ENCODE measurements at places on chromosomes 16 and 17.

DNA sequence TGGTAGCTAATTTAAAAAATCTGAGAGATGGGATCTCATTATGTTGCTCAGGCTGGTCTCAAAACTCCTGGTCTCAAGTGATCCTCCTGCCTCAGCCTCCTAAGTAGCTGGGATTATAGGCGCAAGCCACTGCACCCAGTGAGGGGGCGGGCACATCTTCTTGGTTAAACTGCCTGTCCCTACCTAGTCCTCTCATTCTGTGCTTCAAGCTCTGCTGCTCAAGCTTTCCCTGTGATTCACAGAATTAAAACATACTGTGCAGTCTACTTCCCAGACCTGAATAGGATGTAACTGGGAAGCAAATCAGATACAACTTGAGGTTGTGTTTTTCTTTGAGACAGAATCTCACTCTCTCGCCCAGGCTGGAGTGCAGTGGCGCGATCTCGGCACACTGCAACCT, 2.3 kb downstream of the MRPL38 start:
- no peak for DNase-seq

- DNase-seq: no peak
Measured at GRCh38 chr17:16975277-16975651, 3.3 kb upstream of the TNFRSF13B start.

GRCh38 chr17:38539386-38539785, 66.4 kb downstream of the SRCIN1 start:
- DNase-seq: no peak

GRCh38 chr17:57665128-57665527, 80.0 kb downstream of the CCDC182 start:
- DNase-seq: no peak

GRCh38 chr17:2374549-2375285, 26.1 kb downstream of the MNT start:
- no peak for DNase-seq

GRCh38 chr17:39674179-39674578, 5.9 kb downstream of the PNMT start:
- DNase-seq: no peak

GRCh38 chr17:5264893-5265292, 17.2 kb upstream of the RABEP1 start:
- DNase-seq: no peak

DNA sequence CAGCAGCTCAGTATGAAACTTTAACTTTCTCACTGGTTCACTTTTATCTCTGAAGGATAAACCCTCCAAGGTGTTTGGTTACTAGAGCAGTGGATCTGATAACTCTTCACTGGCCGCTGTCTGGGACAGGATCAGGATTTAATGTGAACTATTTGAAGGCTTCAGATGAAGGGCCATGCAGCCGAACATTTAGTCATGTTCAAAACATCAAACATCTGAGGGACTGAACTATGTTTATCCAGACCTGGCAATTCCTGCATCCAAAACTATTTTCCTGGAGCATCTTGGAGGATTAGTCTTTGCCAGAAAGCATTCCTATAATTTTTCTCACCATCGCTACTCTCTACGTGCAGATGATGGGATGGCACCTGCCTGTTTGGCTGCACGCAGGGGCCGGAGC, 20.3 kb upstream of the PMP22 start:
- DNase-seq: no peak

GRCh38 chr16:9055661-9056060, 35.8 kb upstream of the HAPSTR1 start:
- no peak for DNase-seq

DNA sequence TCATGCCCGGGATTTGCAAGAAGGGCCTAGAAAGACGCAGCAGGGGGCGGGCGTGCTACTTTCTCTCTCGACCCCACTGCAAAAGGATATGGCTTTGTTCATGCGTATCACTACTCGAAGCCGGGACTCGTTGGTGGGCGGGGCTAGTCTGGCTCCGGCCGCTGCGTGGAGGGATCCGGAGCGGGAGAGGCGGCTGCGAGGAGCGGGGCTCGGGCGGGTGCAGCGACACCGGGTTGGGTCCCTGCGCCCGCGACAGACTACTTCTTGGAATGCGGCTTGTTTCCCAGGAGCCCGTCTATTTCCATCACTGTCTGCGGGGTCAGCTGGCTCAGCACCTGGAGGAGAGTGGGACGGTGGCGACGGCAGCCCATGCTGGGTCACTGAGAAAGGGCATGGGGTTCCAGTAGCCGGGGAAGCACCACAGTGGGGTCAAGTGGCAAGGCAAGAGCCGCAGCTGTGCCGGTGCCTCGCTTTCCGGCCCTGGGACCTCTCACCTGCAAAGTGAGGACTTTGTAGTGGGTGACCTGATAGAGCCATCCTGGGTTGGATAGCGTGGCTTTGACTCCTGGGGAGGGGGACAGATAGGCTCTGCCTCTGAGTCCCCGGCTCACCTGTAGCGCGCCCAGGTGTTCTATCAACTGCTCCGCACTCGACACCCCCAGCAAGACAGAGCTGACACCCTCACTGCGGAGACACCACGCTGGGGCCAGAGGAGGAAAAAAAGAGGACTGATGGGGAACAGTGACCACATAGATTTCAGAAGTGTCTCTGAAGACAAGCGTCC, 6.6 kb downstream of the KCNAB3 start:
- peak; percentile 89 for DNase-seq
